ENCODE measurements at places on chromosomes 11 and 22. TPM values are rescaled to one million over a fixed set of nuclear protein-coding genes. Genes with fewer than 3 reads are reported as not detected.

NPAS4 gene
- 1.2 TPM for total RNA-seq

TSSK2 gene
- total RNA-seq = not detected

SULT4A1 gene
- total RNA-seq = 2.9 TPM

DPAGT1 gene
- total RNA-seq = 41.2 TPM

PTGDR2 gene
- not detected for total RNA-seq

HEPHL1 gene
- total RNA-seq = not detected

GAS2L1 gene
- total RNA-seq = 34.5 TPM

RSF1 gene
- 64.2 TPM for total RNA-seq

TSGA10IP gene
- total RNA-seq = not detected

UBQLNL gene
- total RNA-seq = 0.41 TPM

CDON gene
- 26.8 TPM for total RNA-seq

NLRP14 gene
- not detected for total RNA-seq

SYT7 gene
- 0.92 TPM for total RNA-seq

PRODH gene
- total RNA-seq = 5.9 TPM

GTSE1 gene
- total RNA-seq = 7.3 TPM

PAMR1 gene
- 2.9 TPM for total RNA-seq

CCDC34 gene
- total RNA-seq = 12.6 TPM

OR8D4 gene
- total RNA-seq = not detected

- no peak for DNase-seq
These were observed 4.4 kb downstream of the CAT start for GRCh38 chr11:34443136-34443535.

- peak; percentile 89 for DNase-seq
These were observed 1.8 kb downstream of the FJX1 start for GRCh38 chr11:35619855-35620640.

DNA sequence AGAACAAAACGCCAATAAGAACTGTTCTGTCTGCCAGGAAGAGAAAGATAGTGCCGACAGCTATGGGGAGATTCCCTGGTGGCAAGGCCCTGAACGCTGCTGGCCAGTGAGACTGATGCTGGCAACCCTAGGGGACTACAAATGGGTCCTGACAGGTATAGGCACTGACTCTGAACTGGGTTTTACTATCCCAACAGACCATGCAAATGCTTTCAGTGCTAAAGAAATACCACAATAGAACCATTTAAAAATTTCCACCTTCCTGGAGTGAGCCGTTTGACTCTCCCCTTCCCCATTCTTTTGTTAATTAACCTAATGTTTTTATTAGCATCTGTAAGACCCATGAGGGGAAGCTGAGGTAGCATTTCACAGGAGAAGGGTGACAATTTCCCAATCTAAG lies 25.7 kb downstream of the USP28 start:
- no peak for DNase-seq

DNA sequence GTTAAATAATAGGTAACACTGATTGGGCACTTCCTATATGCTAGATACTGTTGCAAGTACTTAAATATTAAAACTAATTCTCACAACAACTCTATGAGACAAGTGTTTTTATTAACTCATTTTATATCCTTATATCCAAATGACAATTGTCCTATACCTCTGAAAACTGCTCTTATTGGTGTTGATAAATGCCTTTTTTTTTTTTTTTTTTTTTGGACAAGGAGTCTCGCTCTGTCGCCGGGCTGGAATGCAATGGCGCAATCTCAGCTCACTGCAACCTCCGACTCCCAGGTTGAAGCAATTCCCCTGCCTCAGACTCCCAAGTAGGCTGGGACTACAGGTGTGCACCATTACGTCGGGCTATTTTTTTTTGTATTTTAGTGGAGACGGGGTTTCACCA lies 41.6 kb downstream of the MRTFA start:
- no peak for DNase-seq

DNA sequence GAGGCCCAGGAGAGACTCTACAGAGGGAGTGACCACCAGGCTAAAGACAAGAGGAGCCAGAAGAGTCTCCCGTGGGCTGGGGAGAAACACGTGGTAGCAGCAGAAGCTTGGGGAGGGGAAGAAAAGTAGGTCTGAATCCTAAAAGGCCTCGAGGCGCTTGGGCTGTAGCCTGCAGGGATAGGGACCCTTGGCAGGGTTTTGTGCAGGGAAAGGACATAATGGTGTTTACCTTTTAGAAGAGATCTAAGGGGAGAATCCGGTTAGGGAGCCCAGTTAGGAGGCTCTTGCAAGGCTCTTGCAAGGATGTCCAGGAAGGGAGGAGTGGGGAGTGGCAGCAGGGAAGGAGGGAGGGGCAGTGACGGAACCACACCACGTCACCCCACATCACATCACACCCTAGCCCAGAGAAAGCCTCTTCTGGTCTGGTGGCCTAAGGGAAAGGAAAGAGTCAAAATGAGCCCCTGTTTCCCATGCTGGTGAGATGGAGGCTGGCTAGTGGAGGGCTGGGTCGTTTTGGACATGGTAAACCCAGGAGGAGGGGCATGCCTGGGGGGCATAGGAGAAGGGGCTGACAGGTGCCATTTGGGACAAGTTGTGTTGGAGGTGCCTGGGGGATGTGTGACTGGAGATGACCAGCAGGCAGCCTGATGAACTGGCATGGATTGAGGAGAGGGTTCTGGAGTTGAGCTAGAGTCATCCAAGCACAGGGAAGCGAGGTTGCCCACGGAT lies 6.2 kb upstream of the FAM83F start:
- DNase-seq = no peak

DNA sequence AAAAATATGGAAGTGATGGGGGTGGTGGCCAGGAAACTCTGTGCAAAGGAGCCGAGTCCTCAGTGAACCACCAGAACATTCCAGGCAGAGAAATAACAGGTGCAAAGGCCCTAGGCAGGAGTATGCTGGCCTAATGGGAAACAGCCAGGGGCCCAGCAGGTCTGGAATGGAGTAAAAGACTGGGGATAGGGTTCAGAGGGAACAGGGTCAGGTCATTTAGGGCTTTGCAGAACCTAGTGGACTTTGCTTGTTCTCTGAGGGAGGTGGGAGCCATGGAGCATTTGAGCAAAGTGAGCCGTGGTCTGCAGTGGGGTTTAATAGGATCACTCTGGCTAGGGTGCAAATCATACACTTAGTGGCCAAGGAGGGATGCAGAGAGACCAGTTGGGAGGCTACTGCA lies 8.7 kb downstream of the CRYBB3 start:
- DNase-seq = no peak

GRCh38 chr11:19723572-19724342 lies 11.1 kb downstream of the NAV2 start:
- DNase-seq = no peak

DNA sequence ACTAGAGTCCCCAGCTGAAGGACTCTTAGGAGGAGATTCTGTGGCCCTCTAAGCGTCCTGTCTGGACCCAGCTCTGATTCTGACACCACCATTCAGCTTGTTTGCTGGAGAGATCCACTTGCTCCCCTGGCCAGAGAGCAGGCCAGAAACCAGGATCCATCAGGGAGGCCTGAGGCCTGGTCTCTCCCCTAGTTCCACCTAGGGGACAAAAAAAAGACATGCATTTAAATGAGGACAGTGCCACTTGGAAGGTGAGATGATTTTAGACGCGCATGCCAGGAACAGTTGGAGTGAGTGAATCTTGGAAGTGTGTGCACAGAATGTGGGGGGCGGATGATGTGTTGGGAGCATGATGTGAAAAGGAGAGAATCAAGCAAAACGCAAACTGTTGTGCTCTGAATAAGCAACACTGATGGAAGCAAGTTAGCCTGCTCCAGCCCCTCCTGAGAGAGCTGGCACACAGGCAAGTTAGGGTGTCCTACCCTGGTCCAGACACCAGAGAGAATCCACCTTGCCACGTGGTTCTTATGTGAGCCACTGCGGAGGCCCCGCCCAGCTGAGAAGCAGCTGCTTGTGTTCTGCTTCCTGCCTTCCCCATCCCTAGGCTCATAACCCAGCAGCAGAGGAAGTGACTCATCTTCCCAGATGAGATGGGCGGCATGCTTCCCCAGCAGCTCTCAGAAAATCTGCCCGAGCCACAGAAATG lies 8.0 kb upstream of the SLCO2B1 start:
- DNase-seq = no peak

- peak; percentile 48 for DNase-seq
These were observed 5.0 kb downstream of the INCENP start for GRCh38 chr11:62128835-62129234.

- no peak for DNase-seq
These were observed 397.0 kb downstream of the NTM start for GRCh38 chr11:131767421-131767820.

DNA sequence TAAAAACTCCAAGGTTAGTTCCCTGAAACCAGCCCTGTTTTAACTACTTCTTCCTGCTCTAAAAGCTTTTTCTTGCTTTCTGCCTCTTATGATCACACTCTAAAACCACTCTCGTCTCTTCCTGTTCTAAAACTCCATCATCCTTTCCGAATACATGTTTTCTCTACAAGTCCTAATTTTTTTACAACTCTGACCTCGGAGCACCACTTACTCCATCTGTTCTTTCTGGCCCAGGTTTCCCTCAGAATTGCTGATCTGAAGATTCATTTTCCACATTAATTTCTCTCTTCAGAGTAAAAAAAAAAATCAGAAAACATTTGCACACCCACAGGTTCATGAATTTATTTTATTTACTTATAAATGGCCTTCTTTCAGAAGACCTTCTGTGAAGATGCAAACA lies 265.7 kb upstream of the CADM1 start:
- DNase-seq = no peak

DNA sequence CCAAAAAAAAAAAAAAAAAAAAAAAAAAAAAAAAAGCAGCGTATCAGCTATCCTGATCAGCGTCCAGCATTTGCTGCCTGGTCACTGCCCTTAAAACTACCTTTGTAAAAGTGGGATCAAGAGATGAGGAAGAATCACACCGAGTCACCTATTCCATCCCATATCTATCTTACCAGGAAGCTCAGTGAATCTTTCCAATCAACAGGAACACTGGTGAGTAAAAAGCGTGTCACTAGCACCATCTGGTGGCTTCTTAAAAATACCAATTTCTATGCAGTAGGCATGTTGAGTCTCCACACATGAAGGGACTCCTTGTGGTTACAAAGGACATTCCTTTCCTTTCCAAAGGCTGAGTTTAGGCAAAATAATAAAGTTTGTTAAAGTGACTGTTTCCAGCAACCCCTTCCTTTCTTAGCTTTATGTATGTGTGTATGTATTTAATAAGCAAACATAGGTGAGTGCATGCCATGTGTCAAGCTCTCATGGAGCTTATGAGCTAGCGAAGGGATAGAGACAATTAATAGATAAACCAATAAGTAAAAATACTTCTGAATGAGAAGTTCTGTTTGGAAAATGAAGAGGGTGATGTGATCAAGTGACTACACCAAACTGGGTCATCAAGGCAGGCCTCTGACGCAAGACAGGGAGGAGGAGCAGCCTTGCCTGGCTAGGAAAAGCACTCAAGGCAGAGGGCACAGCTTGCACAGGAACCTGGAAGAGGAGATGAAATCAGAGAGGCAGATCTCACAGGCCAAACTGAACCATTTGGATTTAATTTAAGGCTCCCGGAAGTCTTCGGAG lies 13.9 kb upstream of the TP53AIP1 start:
- no peak for DNase-seq

DNA sequence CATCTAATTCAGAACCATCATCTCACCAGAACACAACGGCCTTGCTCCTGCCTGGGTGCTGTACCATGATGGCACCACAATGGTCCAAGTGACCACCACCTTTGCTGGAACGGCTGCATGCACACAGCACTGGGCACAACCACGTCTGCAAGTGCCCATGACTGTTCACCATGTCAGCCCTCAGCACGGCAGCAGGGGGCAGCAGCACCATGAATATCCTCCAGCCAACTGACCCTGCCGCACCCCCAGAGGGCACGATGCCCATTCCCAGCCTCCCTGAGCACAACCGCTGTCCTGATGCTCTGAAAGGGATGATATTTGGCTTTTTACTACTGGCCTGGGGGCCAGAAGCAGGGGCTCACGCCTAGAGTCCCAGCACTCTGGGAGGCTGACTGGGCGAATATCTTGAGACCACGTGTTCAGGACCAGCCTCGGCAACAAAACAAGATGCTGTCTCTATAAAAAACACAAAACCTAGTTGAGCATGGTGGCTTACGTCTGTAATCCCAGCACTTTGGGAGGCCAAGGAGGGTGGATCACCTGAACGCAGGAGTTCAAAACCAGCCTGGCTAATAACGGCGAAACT lies 25.7 kb downstream of the DRD4 start:
- no peak for DNase-seq

DNA sequence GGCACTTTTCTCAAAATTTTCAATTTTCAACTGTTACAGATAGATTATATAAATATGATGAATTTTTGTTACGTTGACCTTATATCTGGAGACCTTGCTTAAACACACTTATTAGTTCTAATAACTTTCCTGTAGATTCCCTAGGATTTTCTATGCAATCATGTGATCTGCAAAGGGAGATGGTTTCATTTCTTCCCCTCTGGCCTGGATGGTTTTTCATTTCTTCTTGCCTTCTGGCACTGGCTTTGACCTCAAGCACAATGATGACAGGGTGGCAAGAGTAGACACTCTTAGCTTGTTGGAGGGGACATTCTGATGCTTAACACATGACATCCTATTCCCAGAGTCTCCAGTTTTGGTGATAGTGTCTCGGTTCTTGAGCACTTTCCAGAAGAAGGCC lies 75.9 kb downstream of the DGCR2 start:
- DNase-seq = no peak

DNA sequence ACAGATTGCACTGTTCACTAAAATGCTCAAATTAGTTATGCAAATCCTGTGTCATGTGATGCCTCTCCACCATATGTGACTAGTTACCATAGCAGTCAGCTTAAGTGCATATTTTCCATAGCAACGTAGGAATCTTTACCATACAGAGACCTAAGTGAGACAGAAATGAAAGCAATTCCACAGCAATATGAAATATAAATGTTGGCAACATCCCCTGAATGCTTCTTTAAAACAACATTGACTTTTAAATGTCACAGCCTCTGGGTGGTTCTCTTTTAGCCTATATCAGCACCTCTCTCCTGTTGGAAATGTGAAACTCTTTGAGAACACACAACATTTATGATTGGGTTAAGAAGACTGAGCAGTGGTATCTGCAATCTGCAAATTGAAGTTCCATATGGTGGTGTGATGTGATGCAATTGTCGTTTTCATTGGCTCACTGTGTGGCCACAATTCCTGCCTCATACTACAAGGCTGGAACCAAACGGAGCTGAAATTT lies 814.6 kb downstream of the DLG2 start:
- DNase-seq = no peak

GRCh38 chr22:27804470-27805297 lies 3.1 kb upstream of the MN1 start:
- no peak for DNase-seq

- no peak for DNase-seq
These were observed 35.5 kb downstream of the BBOX1 start for GRCh38 chr11:27076121-27076589.

- DNase-seq = peak; percentile 75
These were observed 29.9 kb downstream of the SERPIND1 start for GRCh38 chr22:20803696-20804324.

- DNase-seq = no peak
These were observed 21.3 kb upstream of the MTNR1B start for GRCh38 chr11:92948116-92948515.

DNA sequence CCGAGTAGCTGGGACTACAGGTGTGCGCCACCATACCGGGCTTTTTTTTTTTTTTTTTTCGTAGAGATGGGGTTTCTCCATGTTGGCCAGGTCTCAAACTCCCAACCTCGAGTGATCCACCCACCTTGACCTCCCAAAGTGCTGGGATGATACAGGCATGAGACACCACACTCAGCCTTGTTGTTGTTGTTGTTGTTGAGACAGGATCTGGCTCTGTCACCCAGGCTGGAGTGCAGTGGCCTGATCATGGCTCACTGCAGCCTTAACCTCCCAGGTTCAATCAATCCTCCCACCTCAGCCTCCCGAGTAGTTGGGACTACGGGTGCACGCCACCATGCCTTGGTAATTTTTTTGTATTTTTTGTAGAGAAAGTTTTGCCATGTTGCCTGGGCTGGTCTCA lies 23.4 kb upstream of the CLDN5 start:
- no peak for DNase-seq

Data from chondrocyte (in vitro differentiated cells).